ENCODE measurements at places on chromosomes 2 and 18.

DNA sequence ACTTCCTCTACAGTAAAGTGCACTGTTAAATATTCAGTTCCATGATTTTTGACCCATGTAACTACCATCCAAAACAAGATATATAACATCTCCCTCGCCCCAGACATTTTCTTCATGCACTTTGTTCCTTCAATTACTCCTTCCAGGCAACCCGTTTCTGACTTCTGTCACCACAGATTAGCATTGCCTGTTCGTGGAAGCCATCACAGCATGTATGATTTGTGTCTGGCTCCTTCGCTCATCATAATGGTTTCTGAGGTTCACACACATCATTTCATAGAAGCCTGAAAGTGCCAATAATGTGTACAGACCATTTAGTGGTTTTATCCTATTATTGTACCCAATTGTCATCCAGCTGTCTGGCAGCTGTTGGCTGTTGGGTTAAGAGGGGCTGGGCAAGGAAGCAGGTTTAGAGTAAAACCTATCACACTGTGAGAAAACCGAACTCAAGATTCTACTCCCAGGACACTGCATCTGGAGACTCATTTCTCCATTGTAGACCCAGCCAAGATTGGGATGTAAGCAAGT is 16.1 kb downstream of the ARHGAP28 start:
- DNase-seq: no peak

DNA sequence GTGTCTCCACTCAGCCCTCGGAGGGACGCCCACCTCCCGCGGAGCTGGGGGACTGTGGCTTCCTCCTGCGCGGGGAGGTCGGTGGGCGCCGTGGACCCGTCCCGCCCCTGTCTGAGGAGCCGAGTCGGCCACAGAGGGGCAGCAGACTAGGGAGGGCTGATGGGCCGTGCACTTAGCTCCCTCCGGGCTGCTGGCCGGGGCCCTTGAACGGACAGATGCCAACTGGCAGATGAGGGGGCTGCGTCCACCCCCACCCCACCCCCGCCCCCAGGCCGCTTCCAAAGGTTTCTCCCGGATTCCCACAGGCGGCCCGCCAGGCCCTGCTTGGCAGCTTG is 10.4 kb upstream of the UBE2F start:
- no peak for DNase-seq

DNA sequence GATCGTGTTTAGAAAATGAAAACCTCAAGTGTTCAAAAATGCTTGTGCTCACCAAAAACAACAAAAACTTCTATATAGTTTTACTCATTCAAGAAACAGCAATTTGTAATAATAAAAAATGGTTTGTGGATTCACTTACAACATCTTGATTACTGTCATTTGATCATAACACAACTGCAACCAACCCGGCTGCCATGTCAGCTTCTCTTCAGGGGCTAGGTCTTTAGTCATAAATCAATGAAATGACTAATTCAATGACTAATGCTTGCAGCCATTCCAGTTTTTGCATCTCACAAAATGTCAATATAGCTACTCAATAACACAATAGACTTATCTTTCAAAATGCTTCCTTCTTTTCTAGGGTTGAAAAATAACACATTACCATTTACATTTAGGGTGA is 128.0 kb downstream of the OLA1 start:
- DNase-seq: no peak

- DNase-seq: no peak
These were observed 73.9 kb downstream of the NEDD4L start for GRCh38 chr18:58117786-58118403.

DNA sequence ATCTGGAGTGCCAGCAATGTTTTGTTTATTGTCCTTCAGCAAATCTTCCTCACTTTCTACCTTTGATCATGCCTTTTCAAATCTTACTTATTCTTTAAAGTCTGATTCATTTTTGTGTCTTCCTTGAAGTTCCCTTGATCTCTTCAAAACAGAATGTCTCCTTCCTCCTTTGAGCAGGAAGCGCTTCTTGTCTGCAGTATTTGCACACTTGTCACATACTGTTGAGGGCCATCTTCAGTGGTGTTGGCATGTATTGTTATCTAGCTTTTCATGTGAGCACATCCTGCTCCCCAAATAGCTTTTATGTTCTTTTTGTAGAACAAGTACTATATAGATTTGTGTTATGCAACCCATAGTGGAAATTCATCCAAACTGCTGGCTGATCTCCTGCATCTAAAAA is 5.9 kb upstream of the CERS6 start:
- DNase-seq: no peak

- DNase-seq: no peak
These were observed 390.6 kb upstream of the CYRIA start for GRCh38 chr2:17056236-17056635.

GRCh38 chr18:50707855-50708469 is 111.9 kb downstream of the MRO start:
- DNase-seq: no peak

- no peak for DNase-seq
These were observed 409.5 kb upstream of the FIGN start for GRCh38 chr2:164145093-164145987.

DNA sequence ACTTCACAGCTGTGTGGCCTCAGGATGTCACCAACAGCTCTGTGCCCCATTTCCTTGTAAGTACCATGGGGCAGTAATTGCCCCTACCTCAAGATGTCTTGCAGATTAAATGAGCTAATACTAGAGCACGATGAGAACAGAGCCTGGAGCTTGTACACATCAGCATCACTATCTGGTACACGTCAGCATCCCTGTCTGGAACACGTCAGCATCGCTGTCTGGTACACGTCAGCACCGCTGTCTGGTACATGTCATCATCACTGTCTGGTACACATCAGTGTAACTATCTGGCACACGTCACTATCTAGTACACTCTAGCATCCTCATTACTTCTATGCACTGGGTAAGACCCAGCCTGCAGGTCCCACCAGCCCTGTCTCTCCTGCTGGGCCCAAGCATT is 37.2 kb downstream of the AQP12A start:
- no peak for DNase-seq

GRCh38 chr2:71669628-71670429 is 216.5 kb downstream of the DYSF start:
- no peak for DNase-seq

GRCh38 chr2:167946441-167946841 is 301.0 kb downstream of the STK39 start:
- DNase-seq: no peak

- DNase-seq: peak; percentile 20
These were observed 13.7 kb downstream of the LDLRAD4 start for GRCh38 chr18:13232086-13232917.

DNA sequence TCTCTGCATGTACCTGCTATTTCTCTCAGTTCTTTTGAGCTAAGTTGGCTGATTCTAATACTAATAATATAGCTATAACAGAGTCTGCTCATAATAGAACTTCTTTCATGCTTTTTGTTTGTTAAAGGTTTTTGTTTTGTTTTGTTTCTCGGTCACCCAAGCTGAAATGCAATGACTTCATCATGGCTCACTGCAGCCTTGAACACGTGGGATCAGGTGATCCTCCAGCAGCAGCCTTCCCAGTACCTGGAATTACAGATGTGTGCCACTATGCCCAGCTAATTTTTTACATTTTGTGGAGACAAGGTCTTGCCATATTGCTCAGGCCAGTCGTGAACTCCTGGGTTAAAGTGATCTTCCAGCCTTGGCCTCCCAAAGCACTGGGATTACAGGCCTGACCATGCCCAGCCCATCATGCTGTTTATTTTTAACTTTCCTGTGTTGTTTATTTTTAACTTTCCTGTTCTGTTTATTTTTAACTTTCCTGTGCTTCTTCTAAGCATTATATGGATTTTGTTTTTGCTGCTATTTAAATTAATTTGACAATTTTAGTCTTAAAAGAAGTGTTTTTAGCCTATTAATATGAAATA is 763.8 kb upstream of the CDH7 start:
- DNase-seq: no peak

- DNase-seq: no peak
These were observed 171.1 kb downstream of the FTCDNL1 start for GRCh38 chr2:199679883-199680282.

DNA sequence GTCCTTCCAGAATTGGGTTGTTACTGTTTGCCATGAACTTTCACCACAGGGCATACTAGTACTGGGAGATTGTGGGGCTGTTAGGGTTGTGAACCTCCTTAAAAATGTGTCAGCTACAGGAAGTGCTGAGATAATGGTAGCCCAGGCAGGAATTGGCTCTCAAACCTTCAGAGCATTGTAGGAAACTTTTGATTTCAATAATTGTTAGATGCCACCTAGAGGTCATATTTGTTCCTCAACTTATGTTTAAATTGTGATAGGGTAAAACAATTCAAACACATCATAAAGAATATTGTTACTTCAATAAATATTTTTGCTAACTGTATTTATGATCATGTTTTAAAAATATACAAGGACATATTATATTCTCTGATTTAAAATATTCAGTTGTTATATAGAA is 594.6 kb downstream of the ADCYAP1 start:
- DNase-seq: no peak

GRCh38 chr2:149087751-149088150 is 49.3 kb downstream of the LYPD6B start:
- DNase-seq: no peak

DNA sequence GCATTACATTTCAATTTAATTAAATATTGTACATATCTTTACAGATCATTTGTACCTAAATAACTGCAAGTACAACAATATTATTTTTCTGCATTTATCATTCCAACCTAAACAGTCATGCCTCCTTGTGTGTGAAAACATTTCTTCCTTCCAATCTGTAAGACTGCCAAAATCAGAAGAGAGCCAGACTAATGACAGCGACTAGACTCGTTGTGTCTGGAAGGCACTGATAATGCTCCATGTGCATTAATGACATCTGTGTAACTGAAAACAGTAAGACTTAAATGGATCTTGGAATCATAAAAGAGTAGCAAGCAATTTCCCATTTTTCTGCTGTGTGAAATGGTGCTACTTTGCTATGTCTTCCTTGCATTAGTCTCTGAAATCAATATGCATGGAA is 278.0 kb upstream of the DSEL start:
- no peak for DNase-seq

GRCh38 chr2:25749676-25750075 is 76.3 kb upstream of the DTNB start:
- DNase-seq: no peak

- DNase-seq: no peak
These were observed 37.3 kb downstream of the SUCLG1 start for GRCh38 chr2:84421791-84422190.

- no peak for DNase-seq
These were observed 861.8 kb downstream of the TRIB2 start for GRCh38 chr2:13578547-13578946.

DNA sequence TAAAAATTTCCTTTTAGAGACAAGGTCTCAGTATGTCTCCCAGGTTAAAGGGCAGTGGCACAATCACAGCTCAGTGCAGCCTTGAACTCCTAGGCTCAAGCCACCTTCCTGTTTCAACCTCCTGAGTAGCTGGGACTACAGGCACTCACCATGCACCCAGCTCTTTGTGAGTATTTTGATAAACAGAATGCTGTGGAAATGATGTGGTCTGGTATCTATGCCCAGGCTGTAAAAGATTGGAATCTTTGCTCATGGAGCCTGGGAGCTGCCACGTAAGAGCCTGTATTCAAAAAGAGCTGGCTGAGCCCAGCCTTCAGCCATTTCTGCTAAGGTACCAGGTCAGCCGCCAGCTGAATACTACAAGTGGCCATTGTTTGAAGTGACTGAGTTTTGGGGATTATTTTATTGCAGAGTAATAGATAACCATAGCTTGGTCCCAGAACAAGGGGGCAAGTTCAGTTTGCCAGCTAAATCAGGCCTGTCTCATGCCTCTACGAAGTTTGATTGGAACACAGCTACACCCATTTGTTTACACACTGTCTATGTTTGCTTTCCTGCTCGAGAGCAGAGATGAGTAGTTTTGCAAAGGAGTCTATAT is 21.3 kb upstream of the ARL5A start:
- DNase-seq: no peak

GRCh38 chr2:8578335-8579244 is 103.3 kb upstream of the ID2 start:
- no peak for DNase-seq

DNA sequence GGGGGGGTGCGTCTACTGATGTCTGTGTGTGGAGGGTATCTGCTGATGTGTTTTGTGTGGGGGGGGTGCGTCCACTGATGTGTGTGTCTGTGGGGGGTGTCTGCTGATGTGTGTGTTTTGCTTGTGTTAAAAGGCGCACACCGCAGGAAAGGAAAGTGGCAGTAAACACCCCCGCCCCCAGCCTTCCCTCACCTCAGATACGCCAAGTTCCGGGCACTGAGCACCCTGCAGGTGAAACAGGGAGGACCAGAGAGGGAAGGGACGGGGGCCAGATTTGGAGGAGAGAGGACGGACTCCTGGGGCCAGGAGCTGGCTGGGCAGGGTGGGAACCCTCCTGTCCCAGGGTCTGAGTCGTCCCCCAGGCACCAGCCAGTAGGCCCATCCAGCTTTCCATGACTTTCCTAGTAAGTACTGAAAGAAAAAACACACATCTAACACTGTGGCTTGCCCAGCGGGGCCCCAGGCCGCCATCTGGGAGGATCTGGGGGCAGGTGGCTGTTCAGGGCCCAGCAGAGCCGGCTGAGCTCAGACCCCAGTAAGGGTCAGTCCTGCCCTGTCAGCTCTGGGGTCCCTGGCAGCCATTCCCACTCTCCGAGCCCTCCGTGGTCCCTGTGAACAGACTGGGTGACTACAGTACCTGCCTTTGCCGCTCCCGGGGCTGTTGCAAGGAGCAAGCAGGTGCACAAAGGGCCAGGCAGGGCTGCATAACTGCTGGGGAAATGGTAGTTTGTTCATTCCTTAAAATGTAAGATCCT is 126.9 kb downstream of the NFATC1 start:
- peak; percentile 72 for DNase-seq

- no peak for DNase-seq
These were observed 25.5 kb downstream of the RMC1 start for GRCh38 chr18:23528580-23529472.

- DNase-seq: no peak
These were observed 123.6 kb upstream of the STK17B start for GRCh38 chr2:196295005-196295404.

- no peak for DNase-seq
These were observed 24.3 kb upstream of the FAP start for GRCh38 chr2:162267496-162267895.

DNA sequence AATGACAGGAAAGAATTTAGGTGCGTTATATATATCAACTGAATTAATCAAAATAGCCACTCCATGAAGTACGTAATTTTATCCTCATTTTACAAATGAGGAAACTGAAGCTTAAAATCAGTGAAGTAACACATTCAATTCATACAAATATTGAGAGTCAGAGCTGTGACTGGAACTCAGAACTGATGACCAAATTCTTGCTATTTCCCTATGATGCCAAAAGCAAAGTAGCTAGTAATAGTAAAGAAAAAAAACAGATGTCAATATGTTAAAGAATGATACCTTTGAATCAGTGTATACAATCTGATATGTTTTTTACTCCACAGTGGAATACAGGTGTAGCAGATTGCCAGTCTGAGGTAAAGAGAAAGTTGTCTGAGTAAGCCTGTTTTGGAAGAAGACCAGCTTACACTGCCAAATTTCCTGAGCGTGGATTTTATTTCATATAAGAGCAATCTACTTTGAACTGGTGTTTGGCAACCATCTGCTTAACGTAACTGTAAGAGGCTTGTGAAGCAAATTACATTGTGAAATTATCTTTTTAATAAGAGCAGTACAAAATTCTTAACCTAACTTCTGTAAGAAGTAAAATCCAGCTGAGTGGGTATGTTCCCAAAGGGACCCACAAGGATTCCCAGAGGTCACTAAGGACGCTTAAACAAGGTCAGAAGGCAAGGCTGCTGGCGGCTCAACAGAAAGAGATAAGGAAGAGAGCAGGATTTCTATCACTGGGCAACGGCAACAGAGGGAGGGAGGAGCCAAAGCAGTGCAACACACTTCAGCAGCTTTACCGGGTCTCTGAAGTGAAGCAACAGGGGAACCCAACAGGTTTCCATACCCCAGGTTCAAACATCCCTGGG is 85.6 kb downstream of the IKZF2 start:
- no peak for DNase-seq

Measured in activated T-cell treated with anti-CD3 and anti-CD28 coated beads, Interleukin-2, amount 50 U/mL, for 1 hour (primary cell).